Fibroblast of gingiva (primary cell): ENCODE measurements at places on chromosomes 3 and 15.

DNA sequence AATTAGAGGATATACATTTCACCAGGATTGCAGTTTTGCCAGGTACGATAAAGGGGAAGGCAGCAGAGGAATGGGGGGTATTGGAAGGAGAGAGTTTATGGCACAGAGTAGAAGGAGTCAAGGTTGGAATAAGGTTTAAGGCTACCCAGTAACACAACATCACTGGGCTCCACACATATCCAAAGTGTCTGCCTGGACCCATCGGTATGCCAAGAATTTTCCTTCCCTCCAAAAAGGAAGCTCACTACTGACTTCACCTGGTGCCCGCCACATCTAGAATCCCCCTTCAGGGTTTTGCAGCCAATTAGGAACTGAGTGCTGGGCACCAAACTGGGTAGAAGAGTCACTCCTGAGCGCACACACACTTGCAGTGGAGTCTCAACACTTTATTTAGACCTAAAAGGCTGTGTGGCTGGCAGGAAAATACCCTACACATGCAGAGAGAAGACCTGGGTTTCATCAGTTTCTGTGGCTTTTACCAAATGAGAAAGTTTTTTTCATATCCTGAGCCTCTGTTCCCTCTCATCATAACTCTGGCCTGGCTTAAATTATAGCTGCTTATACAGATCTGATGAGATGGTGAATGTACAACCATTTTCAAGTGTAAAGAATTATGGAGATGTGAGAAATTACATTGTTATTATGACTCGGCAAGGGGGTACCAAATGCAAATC, 190.8 kb upstream of the LPP start:
- no peak for DNase-seq

GRCh38 chr15:90620379-90621067, 90.8 kb downstream of the CRTC3 start:
- no peak for DNase-seq

DNA sequence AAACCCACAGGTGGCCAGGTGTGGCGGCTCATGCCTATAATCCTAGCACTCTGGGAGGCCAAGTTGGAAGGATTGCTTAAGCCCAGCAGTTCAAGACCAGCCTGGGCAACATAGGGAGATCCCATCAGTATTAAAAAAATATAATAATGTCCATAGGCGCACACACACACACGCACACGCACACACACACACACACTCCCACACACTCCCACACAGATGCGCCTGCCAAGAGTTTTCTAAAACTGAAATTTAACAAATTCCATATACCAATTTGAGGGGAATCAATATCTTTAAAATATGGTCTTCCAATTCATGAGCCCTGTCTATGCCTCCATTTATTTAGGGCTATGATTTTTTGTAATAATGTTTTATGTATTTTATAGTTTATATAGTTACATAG, 17.0 kb downstream of the SHISA5 start:
- no peak for DNase-seq

DNA sequence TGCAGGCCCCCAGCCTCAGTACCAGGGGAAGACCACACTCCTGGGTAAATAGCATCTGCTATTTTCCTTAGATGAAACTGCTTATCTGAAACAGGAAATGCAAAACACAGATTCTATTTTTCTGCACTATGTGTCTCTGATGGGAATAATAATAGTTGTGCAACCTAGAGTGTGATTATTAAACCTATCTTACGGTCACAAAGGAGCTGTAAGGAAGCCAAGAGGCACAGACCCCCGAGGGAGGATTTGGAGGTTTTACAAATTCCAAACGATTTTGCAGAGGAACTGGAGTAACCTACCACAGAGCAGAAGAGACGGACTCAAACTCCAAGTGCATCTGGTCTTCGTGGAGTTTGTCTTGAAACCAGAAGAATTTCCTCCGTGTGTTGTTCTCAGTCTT, 14.1 kb upstream of the APOD start:
- DNase-seq, result peak; percentile 37

DNA sequence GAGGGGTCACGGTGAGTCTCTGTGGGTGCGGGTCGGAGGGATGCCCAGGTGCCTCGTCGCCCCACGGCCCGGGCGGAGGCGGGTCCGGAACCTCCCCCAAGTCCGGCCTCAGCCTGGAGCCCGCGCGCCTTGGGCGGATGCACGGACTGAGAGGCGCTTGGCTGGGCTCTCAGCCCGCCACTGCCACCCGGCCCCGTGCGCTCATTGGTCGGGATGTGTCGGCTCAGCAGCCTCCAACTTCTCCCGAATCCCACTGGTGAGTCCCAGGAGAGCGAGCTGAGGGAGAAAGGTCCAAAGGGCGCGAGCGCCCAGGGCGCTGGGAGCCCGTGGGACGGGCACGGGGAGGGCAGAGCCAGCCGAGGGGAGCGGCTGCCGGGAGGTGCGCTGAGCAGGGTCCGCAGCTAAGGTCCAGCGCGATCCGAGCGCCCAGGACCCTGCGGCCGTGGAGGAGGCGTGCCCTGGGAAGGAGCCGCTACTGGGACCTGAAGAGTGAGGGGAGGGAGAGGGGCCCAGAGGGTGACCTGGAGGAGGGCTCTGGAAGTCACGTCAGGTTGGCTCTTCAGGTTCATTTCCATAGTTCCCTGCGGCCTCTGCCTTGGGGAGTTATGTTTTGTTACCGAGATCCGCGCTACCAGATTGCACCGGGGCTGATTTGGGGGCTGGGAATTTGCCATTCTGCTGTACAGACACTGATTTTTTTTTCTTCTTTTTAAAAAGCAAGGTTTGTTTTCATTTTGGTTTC, at the start of gene MME:
Gene MME (plus strand): TSS at position 574 of the 742 bp plus-strand sequence. CDS start 3,849 bp downstream, outside the sequence.
- DNase-seq, result peak; percentile 82

DNA sequence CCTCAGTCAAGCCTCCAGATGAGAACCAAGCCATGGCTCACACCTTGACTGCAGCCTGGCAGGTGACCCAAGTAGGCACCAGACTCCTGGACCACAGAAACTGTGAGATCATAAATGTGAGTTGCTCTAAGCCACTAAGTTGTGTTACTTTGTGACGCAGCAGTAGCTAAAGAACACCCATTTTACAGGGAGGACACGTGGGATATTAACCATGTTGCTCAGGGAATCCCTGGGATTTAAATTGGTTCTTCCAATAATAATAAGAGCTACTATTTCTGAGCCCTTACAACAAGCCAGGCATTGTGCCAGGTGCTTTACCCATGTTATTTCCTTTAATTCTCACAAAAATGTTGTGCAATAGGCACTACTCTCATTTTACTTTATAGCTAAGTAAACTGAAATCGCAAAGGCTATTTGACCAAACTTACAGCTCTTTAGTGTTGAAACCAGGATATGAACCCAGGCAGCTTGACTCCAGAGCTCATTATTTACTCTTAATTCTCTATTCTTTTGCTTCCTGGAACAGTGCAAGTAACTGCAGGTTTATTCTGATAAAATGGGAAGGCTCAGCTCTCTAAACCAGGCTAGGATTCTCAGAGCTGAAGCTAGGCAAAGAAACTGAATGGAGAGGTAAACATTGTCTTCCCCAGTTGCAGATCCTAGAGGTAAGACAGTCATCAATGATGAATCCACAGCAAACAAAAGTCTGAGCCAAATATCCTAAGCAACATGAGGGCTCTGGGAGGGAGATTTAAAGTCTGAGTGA, 294.4 kb downstream of the KBTBD8 start:
- DNase-seq, result peak; percentile 3

- DNase-seq, result no peak
These were observed 61.0 kb upstream of the ST3GAL6 start for GRCh38 chr3:98702166-98702565.
